NCI-H446 (cell line): ENCODE measurements at places on chromosomes 3 and 15.

- no peak for DNase-seq
These were observed 85.9 kb upstream of the ZBTB20 start for GRCh38 chr3:115233021-115233420.

- no peak for DNase-seq
These were observed 31.3 kb upstream of the BLM start for GRCh38 chr15:90685591-90686434.

GRCh38 chr3:196645096-196645495 is 5.6 kb downstream of the NRROS start:
- DNase-seq = no peak

DNA sequence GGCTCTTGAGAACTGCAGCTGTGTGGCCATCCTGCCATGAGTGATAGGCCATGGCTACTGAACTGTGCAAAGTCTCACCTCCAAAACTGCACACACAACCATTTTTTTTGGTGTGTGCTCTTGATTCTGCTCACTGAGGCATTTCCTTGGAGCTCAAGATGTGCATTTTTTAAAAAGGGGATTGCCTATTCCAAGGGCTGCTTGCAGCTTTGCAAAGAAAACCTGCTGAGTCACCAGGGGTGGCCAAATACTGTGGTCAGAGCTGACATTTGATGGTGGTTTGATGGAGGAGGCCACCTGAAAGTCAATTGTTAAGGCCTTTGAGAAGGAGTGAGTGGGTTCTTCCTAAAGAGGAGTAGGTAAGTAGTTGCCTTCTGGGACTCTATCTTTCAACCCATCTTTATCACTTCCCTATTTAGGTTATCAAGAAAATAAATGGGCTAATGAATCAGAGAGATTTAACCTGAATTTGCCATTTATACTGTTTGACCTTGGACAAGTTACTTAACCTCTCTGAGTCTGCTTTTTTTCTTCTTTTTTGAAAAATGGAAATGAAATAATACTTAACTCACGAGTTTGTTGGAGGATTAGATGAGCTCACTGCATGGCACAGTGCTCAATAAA is 87.9 kb downstream of the CHST2 start:
- no peak for DNase-seq
